Left ventricle myocardium inferior (tissue), 1 donor: ENCODE measurements at places on chromosomes 11 and 22.

DNA sequence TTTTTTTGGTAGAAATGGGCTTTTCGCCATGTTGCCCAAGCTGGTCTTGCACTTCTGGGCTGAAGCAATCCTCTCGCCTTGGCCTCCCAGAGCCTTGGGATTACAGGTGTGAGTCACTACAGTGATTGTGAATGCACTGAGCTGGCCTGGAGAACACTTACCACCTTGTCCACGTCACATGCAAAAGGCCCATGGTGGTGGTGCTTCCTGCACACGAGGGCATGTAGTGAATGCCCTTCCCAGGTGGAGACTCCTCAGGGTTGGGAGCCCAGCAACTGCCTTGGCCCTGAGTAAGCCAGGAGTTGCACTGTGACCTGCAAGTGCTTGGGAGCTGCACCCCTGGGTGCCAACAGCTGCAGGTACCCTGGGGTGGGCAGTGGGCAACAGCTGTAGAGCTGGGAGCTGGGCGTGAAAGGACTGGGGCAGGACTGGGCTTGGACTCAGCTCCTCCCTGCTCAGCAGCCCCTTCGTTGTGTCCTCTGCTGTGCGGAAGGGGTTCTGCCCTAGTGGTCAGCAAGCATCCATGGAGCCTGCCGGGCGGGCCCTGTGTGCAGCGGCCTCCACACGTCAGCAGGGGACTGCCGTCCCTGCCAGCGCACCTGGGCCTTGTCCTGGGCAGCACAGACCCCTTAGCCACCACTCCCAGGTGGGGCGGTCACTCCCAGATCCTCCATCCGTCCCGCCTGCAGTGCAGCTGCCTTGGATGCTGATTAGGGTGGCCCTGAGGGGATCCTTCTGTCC is 9.3 kb upstream of the ADORA2A start:
- DNase-seq = no peak

GRCh38 chr22:28239941-28240340 is 320.9 kb upstream of the PITPNB start:
- DNase-seq = no peak

DNA sequence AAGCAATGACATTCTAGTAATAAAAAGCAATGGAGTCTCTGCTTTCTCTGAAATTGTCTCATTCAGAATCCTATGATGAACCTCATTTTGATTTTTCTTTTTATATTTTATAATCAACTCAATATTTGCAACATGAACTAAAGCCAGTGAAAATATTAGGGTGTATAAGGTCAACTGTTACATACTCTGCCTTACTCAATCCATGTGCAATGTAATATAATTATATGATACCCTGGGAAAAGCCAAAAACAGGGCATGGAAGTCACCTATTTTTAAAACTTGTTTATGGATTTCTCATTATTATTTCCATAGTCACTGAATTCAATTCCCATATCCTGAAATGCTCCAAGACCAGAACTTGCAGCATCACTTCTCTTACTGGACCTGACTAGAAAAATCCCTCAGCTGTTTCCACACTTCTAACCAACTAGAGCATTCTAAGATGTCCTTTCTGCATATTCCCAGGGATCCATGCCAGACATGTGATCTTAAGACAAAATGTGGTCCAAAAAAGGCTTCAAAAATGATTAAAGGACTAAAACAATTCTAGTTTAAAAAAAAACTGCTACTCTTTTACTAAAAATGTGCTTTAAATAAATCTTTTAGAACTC is 97.3 kb downstream of the GUCY1A2 start:
- no peak for DNase-seq

DNA sequence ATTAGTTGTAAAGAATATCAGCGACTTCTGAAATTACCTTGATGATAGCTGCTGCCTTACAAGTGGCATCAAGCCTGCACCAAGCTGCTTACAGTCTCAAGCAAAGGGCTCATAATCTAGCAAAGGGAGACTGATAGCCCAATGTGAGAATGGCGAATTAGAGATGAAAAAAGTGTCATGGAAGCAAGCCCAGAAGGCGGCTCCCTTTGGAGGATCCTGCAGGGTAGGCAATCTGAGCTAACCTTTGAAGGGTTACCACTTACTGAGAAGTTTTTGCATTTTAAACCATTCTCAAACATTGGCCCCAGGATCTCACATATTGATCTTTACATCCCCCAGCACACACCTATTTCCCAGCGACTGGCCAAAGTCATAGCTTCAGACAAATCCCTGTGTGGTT is 18.5 kb downstream of the GAB2 start:
- DNase-seq = no peak

DNA sequence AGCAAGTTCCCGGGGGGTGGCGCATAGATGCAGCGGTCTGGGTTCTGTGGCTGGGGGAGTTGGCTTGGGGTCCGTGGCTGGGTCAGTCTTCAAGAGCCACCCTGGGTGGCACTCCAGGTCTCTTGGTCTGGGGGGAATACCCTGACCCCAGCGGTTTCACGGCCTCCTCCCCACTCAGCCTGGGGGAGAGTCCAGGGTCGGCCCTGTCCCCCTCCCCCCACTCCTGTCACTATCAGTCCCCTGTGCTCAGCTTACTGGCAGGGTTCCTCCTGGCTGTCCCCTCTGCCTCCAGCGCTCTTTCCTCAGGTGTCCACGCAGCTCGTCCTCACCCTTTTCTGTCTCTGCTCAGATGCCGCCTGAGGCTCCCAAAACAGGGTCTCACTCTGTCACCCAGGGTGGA is 68.5 kb upstream of the PARVG start:
- no peak for DNase-seq

DNA sequence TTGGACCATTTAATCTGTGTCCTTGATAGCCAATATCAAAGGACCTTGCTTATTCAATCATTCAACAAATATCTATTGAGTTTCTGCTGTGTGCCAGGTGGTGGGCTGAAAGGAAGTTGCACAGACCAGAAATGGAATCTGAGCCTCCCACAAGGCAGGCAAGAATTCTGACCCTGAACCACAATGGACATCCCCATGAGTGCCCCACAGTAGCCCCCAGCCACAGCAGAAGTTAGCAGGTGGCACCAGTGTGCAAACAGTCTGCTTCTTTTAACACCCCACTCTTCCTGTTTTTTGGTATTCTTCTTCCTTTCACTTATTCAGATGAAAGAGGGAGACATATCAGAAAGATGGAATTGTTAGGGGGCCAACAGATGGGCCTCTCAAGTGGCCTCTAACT is 12.2 kb upstream of the SERPING1 start:
- DNase-seq = no peak

- no peak for DNase-seq
These were observed 357.8 kb downstream of the LARGE1 start for GRCh38 chr22:33562501-33562900.

DNA sequence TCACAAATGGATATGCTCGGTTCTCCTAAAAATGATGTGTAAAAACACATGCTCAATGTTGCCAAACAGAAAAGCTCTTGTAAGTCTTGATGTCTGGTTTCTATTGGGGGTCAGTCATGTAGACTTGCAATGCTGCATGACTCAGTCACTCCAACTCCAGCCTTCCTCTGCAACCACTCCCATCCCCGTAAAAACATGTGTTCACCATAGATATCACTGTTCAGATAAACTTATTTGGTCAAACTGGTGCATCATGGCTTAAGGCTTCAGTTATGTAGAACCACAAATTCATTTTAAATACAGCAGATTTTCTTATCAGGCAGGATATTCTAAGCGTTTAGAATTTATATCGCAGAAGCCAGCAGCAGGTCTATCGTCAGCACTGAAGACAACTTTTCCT is 298.4 kb upstream of the LUZP2 start:
- no peak for DNase-seq

GRCh38 chr11:112623057-112623456 is 338.2 kb upstream of the NCAM1 start:
- DNase-seq = no peak

- no peak for DNase-seq
These were observed 178.6 kb downstream of the DSCAML1 start for GRCh38 chr11:117618302-117618981.

DNA sequence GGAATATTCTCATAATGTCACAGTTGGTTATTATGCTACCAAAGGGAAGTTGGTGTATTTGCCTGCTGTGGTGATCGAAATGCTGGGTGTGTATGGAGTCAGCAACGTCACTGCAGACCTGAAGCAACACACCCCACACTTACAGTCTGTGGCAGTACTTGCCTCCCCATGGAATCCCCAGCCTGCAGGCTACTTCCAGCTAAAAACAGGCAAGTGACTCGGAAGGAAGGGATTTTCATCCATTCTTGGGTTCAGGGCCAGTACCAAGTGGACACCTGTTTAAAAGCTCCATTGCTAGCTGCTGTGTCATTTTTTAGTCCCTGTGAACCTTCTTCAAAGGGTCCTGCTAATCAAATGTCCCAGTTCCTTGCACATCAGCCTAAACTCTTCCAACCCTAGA is 149.6 kb downstream of the C11orf91 start:
- no peak for DNase-seq

DNA sequence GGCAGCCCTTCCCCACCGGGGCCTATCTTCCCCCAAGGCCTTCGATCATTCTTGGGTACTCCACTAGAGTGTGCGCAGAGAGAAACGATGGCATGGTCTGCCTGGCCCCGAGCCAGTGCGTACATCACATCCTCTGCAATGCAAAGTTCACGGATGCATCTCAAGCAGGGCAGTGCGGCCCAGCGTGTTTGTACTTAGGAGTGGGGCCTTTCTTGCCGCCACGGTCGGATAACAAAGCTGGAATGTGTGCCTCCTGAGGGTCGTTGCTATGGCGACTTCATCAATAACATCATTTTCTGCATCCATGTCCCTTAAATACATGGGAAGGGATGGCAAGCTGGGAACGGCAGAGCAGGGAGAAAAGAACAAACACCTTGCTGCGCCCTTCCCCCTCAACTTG is 73.9 kb downstream of the SCUBE1 start:
- DNase-seq = no peak

GRCh38 chr22:17744430-17744829 is 29.8 kb downstream of the BID start:
- DNase-seq = no peak

DNA sequence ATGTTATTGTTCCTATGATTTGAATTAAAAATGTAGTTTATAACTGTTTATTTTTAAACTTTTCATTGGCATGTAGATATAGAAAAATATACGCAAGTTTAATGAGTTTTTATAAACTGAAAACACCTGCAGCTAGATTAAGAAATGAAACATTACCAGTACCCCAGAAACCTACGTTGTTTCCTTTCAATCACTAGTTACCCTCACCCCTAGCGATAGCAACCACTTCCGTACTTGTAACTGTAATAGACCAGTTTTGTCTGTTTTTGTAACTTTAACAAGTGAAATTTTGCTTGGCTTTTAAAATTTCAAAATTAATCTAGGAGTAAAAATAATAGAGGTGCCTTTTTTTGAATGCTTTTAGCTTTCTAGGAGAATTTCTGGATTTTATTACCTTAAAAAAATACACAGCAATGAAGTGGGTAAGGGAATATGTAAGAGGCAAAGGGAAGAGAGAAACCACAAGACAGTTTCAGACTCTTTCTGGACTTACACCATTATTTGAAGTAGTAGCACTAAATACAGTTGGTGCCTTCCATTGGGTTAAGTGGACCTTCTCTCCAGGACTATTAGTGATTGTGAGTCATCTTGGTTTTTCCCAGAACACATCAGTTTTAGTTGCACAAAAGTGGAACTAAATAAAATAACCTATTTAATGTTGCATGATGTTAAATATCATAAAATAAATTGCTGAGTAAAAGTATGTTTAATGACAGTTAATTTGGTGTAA is 18.7 kb upstream of the NAT10 start:
- DNase-seq = no peak

DNA sequence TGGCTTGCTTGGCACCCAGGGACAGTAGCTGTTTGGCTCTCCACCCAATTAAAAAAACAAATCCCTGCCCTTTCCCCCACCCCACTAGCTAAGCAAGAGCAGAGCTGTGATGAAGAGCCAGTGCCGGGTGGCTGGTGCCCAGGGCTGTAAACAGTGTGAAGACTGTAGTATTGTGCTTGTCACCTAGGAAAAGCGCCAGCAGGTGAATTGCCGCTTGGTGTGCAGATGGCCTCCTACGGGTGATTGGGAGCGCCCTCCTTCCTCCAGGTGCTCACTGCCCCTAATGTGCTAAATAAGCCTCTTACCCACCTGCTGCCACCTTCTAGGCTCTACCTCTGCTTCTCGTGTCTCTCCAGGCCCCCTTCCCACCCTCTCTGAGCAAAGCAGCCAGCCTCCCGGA is 18.4 kb upstream of the RAPSN start:
- DNase-seq = no peak

GRCh38 chr11:17719028-17719937 is at the start of gene MYOD1:
TSS of gene MYOD1 (plus strand) at chr11:17719571. CDS start at chr11:17719783, 212 bp downstream.
- DNase-seq = no peak

- no peak for DNase-seq
These were observed 350.6 kb downstream of the TENM4 start for GRCh38 chr11:79090191-79090705.

GRCh38 chr11:60003729-60004128 is 13.3 kb upstream of the OOSP4B start:
- DNase-seq = no peak

- no peak for DNase-seq
These were observed 21.0 kb upstream of the FNBP4 start for GRCh38 chr11:47788181-47788580.

DNA sequence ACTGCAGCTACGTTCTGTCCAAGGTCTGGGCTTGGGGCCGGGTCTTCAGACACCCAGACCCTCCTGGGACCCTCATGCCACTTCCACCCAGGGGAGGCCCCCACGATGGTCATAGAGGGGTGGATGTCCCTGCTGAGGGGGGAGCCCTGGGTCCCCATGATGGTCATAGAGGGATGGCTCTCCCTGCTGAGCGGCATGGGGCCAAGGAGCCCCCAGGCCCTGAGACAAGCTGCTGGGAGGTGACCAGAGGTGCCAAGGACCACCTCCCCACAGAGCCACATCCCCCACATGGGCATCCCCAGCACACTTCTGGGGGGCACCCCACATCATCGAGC is 7.2 kb downstream of the MUC5B start:
- no peak for DNase-seq

DNA sequence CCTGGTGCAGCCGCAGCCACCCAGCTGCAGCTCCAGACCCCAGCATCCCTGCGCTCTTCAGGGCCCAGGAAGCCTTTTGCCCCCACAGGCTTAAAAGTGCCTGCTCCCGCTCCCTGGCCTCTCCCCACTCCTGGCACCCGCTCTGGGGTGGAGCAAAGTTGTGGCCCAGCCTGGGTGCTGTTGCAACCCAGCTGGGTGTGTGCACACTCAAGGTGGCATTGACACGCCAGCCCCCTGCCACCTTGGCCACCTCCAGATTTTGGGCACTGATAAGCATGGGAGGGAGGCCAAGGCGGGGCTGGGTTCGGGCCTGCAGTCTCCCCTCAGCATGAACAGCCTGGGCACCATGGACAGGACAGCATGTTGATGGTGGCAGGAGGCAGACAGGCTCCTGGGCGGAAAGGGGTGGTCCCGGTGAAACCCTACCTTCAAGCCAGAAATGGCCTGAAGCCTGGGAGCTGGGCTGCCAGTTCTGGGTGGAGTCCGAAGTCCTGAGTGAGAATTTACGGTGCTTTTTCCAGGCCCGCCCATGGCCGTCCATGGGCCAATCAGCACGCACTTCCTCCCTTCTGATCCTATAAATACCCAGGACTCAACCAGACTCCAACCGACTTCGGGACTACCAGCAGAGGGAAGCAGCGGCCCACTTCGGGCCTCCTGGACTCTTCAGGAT is 23.6 kb upstream of the RNASEH2C start:
- no peak for DNase-seq
